ENCODE measurements at places on chromosomes 2 and 18.

DNA sequence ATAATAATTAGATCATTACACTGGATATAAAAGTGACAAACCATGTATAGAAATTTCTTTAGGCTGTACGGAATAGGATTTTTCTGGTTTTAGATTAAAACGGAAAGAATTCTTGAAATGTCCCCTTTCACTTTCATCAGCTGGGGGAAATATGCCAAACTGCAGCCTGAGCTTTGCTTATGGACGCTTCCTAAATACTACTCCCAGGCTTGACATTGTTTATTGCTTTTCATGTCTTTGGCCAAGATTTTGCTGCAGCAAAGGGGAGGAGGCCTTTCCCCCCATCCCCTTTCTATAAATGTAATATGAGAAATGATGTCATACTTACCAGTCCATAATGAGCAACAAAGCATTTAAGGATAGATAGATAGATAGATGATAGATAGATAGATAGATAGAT, 158.4 kb downstream of the MAP2 start:
- no peak for DNase-seq

- no peak for DNase-seq
These were observed 143.8 kb downstream of the EXOC6B start for GRCh38 chr2:72682061-72682460.

- no peak for DNase-seq
These were observed 69.8 kb downstream of the GRB14 start for GRCh38 chr2:164551519-164551918.

- DNase-seq, result no peak
These were observed 333.1 kb downstream of the PIK3C3 start for GRCh38 chr18:42288129-42288528.

- DNase-seq, result no peak
These were observed 13.3 kb upstream of the SP3 start for GRCh38 chr2:173978447-173978846.

GRCh38 chr18:11178951-11179549, 29.7 kb upstream of the PIEZO2 start:
- DNase-seq, result no peak

DNA sequence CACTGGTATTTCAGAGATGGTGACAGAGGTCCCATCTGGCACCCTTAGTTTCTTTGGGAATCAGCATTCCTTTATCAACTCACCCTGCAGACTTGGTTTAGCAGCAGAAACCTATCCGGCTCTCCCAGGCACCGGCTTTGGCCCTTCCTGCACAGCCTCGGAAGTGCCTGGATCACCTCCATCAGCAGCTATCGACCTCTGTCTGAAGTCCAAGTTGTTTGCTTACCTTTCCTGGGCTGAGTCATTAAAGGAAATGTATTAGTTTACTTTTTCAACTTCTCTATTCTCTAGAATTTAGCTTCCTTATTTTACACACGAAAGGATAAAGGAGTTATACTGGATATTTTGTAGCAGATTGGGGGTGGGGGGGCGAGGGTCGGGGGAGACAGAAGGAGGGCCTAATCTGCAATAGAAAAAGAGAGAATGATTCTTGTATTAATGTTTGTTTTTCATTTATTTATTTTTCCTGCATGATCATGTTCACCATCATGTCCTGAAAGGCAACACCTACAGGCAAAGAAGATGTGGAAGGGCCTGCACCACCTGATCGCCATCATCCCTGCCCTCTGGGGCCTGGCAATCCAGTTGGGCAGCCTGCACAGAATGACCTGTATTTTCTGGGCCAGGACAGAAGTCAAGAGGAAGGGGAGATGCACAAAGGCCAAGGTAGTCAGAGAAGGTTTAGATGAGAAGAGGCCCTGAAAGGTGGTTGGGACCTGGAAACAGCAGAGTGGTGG, 22.1 kb upstream of the MAT2A start:
- DNase-seq, result no peak

GRCh38 chr2:73889206-73889605, 3.6 kb upstream of the ACTG2 start:
- no peak for DNase-seq

DNA sequence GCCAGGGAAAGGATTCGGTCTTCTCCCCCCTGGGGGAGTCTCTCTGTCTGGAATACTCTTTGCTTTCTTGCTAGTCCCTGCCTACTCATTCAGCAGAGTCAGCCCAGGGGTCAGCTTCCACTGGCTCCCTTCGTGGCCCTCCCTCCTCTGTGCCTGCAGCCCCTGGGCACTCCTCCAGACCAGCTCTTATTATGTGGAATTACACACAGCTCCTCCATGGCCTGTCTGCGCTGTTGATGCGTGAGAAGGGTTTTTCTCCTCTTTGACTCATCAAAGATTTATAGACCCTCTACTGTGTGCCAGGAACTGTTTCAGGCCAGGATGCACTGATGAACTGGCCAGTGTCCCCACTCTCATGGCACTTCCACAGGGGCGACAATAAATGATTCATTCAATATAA, 44.4 kb downstream of the ST8SIA5 start:
- no peak for DNase-seq

Data from right lung (tissue), 10 donors.